Stimulated activated CD4-positive, alpha-beta T cell treated with anti-CD3 and anti-CD28 coated beads, Interleukin-1b, Interleukin-23, amount 100 ng/mL, for 4 hours (primary cell): ENCODE measurements at places on chromosomes 16 and 17.

GRCh38 chr16:78509965-78510364, 410.5 kb downstream of the WWOX start:
- DNase-seq: no peak

GRCh38 chr16:12815361-12815760, 11.7 kb upstream of the CPPED1 start:
- no peak for DNase-seq

- DNase-seq: no peak
Observed at GRCh38 chr17:65694601-65695000, 133.2 kb upstream of the AXIN2 start.

DNA sequence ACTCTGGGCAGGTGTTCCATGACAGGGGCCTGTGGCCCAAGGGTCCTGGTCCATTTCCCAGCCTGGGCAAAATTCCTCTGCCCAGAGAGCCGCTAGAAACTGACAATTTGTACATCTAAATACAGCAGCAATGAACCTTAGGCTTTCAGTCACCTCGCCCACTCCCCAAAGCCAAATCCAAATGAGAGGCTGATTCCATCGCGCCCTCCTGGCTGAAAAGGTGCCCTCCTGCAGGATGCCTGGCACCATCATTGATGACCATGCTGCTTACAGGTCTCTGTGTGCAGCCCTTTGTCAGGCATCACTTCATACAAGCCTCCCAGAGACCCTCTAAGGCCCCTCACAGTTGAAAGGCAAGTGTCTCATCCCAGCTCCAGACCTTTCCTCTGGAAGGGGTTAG, 114.7 kb downstream of the C16orf78 start:
- DNase-seq: no peak

- no peak for DNase-seq
Observed at GRCh38 chr16:89842471-89843408, 14.5 kb downstream of the SPIRE2 start.
